Uterus (tissue), 4 donors: ENCODE measurements at places on chromosomes 3 and 15. TPM values are rescaled to one million over a fixed set of nuclear protein-coding genes. Genes with fewer than 3 reads are reported as not detected.

- no peaks in the 10 kb centered on the region for H3K27me3 ChIP-seq
- H3K36me3 ChIP-seq: no peaks in the 10 kb centered on the region
- no peak overlapping the region for H3K4me3 ChIP-seq
- no peak for DNase-seq
- no peaks in the 10 kb centered on the region for H3K4me1 ChIP-seq
- H3K27ac ChIP-seq: no peak overlapping the region
Measured at GRCh38 chr15:87144775-87145174, 1065.1 kb downstream of the AGBL1 start.

DNA sequence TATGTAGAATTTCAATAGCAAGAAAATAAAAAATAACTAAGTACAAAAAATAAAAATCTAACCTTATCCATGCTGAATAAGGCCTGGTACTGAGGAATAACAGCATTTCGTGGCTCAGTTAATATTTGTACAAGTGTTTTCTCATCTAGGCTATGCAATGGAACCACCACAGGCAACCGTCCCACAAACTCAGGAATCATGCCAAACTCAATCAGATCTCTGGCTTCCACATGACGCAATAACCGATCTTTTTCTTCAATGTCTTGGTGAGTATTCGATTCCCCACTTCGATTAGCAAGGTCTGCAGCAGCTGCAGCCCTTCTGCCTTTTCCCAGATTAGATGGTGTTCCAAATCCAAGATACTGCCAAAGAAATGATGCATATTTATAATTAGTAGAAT is 21.1 kb upstream of the PDCD7 start:
- H3K36me3 ChIP-seq: no peaks in the 10 kb centered on the region
- no peaks in the 10 kb centered on the region for H3K27me3 ChIP-seq

DNA sequence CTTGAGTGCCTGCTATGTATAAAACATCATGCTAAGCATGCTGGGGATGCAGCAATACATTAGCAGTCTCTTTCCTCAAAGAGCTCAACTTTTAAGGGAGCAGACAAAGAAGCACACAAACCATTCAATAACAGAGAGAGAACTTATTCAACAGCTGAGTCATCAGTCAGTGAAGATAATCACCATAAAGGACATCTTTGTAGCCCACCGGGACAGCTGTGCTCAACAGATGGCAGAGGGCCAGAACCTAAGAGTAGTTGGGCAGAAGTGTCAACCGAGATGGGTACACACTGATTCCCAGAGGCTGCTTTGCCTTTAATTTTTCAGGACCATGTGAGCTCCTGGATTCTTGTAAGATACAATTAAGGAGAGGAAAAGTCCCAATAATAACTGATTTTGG is 4.2 kb upstream of the RAB8B start:
- H3K27ac ChIP-seq: no peak overlapping the region
- H3K4me3 ChIP-seq: no peak overlapping the region
- H3K27me3 ChIP-seq: no peaks in the 10 kb centered on the region
- no peaks in the 10 kb centered on the region for H3K4me1 ChIP-seq
- H3K36me3 ChIP-seq: no peaks in the 10 kb centered on the region

DNA sequence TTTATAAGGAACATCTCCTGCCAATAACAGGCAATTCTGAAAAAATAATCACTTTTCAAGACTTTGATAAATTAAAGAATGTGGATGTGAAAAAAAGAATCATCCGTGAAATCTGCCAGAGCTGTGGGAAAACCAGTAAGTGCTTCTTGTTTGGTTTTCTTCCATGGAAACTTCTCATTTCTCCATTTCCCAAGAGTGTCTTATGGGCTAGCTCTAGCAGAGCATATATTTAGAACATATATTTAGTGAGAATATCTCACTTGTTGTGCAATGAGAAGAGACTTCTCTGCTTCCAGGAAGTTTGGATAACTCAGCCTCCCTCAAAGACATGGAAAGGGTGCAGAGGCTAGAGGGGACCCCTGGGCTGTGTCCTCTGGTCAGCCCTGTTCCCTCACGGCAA is 49.9 kb downstream of the COL6A5 start:
- no peak overlapping the region for H3K27ac ChIP-seq
- no peak overlapping the region for H3K4me3 ChIP-seq
- no peaks in the 10 kb centered on the region for H3K36me3 ChIP-seq
- H3K4me1 ChIP-seq: no peaks in the 10 kb centered on the region
- H3K27me3 ChIP-seq: no peaks in the 10 kb centered on the region
- DNase-seq: no peak

GRCh38 chr15:68667800-68668625 is 89.2 kb downstream of the CORO2B start:
- H3K27me3 ChIP-seq: no peaks in the 10 kb centered on the region
- H3K36me3 ChIP-seq: no peaks in the 10 kb centered on the region
- peak; percentile 13 for DNase-seq
- no peak overlapping the region for H3K4me3 ChIP-seq

DNA sequence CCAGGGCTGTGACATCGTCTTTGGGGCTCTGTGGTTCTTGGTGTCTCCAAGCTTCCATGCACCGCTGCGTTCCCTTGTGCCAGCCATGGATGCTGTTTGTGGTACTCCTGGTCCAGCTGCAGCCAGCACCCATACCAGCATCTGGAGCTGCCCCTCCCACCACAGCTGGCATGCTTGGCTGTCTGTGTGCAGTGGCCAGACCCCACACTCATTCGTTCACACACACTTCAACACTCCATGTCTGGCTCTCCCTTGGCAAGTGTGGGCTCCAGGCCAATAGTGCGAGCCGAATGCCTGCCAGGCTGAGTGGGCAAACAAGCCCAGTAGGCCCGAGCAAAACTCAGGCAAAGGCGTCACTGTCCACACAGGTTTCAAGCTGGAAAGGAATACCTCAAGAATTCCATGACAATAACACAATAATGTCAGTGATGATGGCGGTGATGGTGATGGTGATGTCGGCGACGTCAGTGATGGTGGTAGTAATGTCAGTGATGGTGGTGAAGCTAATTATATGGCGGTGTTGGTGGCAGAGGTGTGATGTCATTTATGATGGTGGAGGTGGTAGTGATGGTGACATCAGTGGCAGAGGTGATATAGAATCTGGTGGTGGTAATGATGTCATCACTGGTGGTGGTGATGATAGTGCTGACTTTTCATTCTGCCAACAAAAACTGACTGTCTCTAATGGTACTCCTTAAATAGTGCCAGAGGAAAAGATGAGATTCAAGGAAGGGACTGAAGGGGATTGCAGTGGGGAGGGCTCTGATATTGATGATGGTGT is 19.3 kb downstream of the TBC1D21 start:
- H3K4me1 ChIP-seq: no peaks in the 10 kb centered on the region
- no peak for DNase-seq
- H3K27ac ChIP-seq: no peak overlapping the region
- H3K27me3 ChIP-seq: no peaks in the 10 kb centered on the region
- no peaks in the 10 kb centered on the region for H3K36me3 ChIP-seq
- H3K4me3 ChIP-seq: no peak overlapping the region

GRCh38 chr15:53126144-53126543 is 336.0 kb upstream of the ONECUT1 start:
- no peak for DNase-seq
- H3K27me3 ChIP-seq: no peaks in the 10 kb centered on the region
- H3K36me3 ChIP-seq: no peaks in the 10 kb centered on the region

DNA sequence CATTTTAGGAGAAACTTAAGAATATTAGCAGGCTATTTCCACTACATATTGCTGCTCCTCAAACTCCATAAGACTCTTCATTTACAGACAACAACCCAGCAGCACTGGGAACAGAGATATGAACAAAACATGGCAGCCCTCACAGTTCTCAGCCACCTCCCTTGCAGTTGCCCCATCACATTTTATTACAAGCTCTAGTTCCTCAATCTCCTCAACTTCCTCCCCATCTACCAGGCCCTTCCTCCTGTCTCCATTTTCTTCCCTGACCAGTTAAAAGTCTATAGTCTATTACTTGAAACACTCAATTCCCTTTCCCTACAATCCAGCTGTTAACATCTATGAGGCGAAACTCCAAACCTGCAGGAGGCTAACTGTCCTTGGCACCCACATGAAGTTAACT is 412.5 kb downstream of the TBC1D5 start:
- H3K36me3 ChIP-seq: no peaks in the 10 kb centered on the region
- no peaks in the 10 kb centered on the region for H3K4me1 ChIP-seq
- H3K4me3 ChIP-seq: no peak overlapping the region
- no peak overlapping the region for H3K27ac ChIP-seq
- no peaks in the 10 kb centered on the region for H3K27me3 ChIP-seq

DNA sequence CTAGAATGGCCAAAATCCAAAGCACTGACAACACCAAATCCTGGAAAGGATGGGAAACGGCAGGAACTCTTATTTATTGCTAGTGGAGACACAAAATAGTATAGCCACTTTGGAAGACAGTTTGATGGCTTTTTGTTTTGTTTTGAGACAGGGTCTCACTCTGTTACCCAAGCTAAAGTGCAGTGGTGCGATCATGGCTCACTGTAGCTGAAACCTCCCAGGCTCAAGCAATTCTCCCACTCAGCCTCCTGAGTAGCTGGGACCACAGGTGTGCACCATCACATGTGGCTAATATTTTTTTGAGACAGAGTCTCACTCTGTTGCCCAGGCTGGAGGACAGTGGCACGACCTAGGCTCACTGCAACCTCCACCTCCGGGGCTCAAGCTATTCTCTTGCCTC is 27.3 kb upstream of the GPR160 start:
- no peaks in the 10 kb centered on the region for H3K4me1 ChIP-seq
- no peaks in the 10 kb centered on the region for H3K27me3 ChIP-seq
- DNase-seq: no peak

The NOX5 gene
- total RNA-seq: not detected

The LRRC31 gene
- not detected for total RNA-seq

The H1-8 gene
- not detected for total RNA-seq

The RNU5B-1 gene
- total RNA-seq: 34.0 TPM

The ESYT3 gene
- total RNA-seq: 4.1 TPM
